ENCODE measurements at places on chromosomes 7 and 10.

GRCh38 chr10:70540089-70540788, 61.7 kb downstream of the PALD1 start:
- no peak for DNase-seq

GRCh38 chr7:92368741-92369140, 78.5 kb upstream of the GATAD1 start:
- DNase-seq, result no peak

DNA sequence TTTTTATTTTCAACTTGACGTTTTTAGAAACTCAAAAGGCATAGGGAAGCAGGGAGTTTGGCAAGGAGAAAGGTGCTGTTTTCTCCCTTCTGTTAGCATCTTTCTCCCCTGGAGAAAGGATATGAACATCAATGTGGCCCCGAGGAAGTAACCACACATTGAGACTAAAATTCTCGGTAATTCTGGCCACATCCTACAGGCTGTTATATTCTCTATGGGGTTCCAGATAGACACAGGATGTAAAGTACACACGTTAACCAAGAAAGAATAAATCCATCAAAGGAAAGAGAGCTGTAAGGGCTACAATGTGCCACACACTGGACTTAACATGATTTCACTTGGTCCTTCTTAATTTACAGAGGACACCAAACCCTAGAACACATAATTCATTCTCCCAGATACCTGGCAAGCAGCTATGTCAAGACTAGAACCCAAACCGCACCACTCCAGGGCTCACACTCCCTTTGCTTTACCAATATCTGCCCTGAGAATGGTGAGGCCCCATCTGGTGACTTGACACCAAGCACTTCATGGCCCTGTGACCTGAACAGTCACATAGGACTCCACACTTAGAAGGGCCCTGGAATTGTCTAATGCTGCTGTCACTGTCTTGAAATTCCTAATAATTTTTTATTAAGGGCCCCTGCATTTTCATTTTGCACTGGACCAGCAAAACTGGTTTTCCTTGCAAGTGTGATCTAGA, 73.9 kb downstream of the PRLHR start:
- no peak for DNase-seq

- DNase-seq, result no peak
Measured at GRCh38 chr7:116041615-116042014, 11.1 kb upstream of the TFEC start.

- DNase-seq, result no peak
Measured at GRCh38 chr10:71276873-71277272, 42.2 kb upstream of the SLC29A3 start.

Measured in GOT3 (cell line).